ENCODE measurements at places on chromosomes 3 and 15.

DNA sequence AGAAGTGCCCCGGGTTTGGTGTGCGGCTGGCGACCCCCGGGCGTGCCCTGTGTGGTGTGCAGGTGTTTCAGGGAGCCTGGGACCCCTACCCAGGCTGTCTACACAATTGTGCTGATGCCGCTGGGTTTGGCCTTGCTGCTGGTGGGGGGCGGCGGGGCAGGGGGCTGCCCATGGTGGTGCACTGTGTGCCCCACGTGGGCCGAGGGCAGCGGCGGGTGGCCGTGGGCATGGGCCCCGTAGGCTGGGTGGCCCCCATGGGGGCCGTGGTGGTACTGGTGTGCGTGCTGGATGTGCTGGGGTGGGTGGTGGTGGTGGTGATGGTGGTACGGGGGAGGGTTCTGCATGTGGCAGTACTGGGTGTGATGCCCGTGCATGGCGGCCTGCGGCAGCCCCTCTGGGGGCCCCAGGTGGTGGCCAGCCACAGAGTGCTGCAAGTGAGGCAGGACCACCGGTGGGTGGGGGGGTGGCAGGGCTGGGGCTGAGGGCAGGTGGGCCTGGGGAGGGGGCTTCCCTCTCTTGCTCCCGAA, 59.6 kb upstream of the RPL32 start:
- no peak for DNase-seq

DNA sequence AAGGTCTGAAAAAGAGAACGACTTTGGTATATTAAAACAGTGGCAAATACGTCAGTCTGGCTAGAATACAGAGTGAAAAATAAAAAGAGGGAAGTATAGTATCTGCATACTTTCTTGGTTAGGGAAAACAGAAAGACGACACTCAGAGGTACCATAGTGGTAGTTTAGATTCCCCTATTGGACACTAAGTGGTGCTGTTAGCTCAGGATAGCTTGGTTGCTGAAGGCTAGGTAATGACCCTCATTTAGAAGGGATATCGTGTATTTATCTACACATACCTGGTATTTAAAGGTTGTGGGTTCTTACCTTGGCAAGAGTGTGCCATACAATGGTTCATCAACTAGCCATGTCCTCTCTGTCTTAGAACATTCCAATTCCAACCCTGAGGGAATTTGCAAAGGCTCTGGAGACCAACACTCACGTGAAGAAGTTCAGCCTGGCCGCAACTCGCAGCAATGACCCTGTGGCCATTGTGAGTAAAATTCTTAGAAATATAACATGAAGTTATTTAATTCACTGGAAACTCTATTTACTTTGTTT, 31.0 kb downstream of the TMOD2 start:
- DNase-seq: no peak

DNA sequence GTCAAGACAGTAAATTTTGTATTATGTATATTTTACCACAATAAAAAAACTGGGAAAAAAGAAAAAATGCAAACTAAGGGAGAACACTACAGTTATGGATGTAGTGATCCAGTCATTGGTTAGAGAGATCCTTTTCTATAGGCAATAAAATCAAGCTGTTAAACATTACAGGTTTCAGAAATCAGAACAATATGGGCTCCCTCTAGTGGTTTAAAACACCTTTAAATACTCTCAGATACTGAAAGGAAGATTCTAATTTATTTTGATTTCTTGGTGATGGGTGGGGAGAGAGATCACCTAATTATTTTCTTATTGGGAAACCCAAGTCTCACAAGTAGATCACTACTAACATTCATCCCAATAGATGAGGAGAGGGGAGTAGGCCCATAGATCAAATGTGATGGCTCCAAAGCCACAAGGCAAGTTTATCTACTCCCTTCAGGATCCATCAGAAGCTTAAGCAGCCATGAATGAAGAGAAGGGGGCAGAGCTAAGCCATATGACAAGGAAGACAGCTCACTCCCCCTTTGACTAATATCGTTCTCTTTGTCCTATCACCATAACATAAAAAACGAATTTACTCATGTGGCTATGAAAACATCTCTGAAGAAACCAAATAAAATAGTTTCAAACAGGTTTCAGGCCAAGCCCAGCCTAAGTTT, 118.6 kb downstream of the ANO10 start:
- DNase-seq: no peak

DNA sequence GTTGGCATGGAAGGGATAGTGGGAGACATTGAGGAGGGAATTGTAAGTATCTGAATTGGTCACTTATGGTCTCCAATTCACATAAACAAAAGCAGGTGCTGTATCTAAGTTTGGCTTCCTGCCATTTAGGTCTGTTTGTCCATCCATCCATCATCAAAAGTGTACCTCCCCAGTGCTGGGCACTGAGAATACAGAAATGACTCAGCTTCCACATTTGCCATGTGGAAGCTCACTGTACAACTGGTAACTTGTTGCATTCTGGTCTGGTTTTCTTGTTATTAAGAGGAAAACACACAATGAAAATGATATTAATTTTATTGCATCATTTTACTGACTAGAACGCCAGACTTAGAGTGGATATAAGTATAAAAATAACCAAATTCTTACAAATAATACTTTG, 30.9 kb upstream of the MUC13 start:
- no peak for DNase-seq

DNA sequence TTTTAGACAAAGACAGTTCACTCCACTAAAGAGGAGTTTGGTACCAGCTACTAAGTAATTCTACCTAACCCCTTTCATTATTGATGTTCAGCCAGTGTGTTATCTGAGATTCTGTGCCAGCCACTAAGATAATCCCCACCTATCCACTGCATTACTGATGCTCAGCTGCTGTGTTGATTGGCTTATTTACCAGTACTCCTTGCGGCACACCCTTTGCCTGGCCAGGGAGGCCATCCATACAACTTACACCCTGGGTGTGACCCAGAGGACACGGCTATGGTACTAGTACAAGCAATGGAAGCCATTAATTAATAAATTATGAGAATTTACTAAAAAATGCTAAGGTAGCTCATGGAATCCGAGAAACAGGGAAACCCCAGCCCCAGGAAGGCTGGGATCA, 290.7 kb upstream of the CTNNB1 start:
- DNase-seq: no peak

DNA sequence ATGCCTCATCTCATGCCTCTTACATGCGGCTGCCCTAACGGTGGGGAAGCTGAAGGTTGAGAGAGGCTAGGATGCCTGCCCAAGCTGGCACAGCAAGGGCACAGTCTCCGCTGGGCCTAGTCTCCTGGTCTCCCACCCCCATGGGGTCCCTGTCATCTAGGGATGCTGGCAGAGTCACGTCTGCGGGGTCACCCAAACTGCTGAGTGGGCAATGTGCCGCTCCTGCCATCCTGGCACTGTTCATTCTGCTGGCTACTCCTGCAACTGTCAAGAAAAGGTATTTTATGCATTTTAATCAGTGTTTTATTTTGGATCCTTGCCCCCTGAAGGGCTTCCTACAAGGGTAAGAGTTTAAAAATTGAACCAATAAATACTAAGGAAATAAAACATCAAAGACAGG, 12.8 kb downstream of the LINGO1 start:
- DNase-seq: no peak

DNA sequence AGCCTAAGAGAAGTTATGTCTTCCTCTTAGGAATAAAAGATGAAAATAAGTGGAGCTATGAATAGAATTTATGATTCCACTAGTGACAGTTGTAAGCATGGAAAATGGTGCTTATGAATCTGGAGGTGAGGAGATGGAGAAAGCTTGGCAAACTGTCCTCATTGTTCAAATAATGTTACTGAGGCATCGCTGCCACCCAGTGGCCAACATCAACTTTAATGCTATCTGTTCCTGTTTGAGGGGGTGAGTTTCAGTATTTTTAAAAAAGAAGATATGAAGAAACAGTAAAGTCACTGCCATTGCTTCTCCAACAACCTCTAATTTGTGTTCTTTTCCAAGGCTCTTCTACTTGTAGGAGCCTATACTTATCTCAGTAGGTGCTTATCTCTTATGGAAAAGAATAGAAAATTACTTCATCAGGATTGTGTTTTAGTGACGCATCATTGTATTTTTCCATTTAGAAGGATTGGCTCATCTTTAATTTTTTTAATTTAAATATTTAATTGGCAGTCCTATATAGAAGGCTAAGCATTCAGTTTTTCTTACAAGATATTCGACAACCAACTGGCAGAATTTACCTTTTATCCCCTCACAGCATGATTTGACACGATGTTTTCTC, 260.4 kb upstream of the P2RY1 start:
- DNase-seq: no peak

GRCh38 chr3:120742849-120743365, 363 bp downstream of the GTF2E1 start:
- DNase-seq: no peak

- DNase-seq: no peak
Measured at GRCh38 chr3:152539191-152539764, 270.5 kb downstream of the MBNL1 start.

- DNase-seq: no peak
Measured at GRCh38 chr3:48434591-48435222, 4.8 kb upstream of the PLXNB1 start.

- no peak for DNase-seq
Measured at GRCh38 chr15:73054417-73054953, 2.2 kb downstream of the NEO1 start.

All from GM19239 (cell line).